Left lung (tissue), 14 donors: ENCODE measurements at places on chromosomes 11 and 22. TPM values are rescaled to one million over a fixed set of nuclear protein-coding genes. Genes with fewer than 3 reads are reported as not detected.

- no peaks in the 10 kb centered on the region for H3K27me3 ChIP-seq
- H3K4me3 ChIP-seq, result no peak overlapping the region
- no peak for DNase-seq
- H3K4me1 ChIP-seq, result no peaks in the 10 kb centered on the region
- no peaks in the 10 kb centered on the region for H3K36me3 ChIP-seq
Observed at GRCh38 chr11:89583580-89583979, 92.4 kb upstream of the NOX4 start.

DNA sequence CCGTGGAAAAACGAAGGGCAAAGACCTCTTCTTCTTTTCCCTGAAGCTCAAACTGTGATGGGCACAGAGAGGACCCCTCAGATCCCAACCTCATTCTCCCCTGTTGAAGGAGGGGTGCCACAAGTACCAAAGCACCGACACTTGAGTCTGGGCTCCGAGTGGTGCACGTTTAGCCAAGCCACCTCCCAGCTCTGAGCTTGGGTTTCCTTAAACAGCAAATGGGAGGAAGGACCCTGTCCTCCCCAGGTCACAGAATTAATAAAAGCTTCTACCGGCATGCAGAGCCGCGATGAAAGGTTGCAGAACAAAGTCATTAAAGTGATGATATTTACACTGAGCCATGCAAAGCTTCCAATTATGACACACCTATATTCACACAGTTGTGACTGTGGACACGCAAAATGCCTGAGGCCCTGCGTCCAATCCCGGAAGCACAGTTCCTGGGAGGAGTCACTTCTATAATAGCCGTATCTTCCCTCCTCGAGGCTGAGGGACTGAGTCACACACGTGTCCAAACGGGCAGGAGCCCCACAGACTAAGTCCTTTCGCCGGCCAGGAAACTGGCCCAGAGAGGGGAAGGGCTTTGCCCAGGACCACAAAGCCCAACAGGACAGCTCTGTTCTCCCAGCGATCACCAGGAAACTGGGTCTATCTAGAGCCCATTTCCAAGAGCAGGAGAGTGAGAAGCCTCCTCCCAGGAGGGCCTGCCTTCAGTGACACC, 922 bp upstream of the CSNK1E start:
- peaks cover 9% of the 10 kb centered on the region for H3K27me3 ChIP-seq
- DNase-seq, result peak; percentile 16
- H3K4me1 ChIP-seq, result peaks cover 46% of the 10 kb centered on the region
- H3K36me3 ChIP-seq, result no peaks in the 10 kb centered on the region
- H3K4me3 ChIP-seq, result peak overlapping the region; percentile 34

DNA sequence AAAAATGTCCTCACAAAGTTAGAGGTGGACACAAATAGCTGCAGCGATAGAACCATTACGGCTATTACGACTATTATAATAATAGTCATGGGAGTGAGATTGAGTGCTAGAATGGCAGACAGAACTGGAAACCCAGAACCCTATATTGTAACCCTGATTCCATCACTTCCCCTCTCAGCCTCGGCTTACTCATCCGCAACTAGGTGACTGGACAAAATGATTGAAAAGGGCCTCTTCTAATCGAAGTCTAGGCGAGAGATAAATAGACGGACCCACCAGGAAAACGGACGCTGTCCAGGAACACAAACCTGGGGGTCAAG, 629 bp downstream of the PSMA1 start:
- peak overlapping the region; percentile 89 for H3K27ac ChIP-seq
- DNase-seq, result no peak
- H3K4me1 ChIP-seq, result peaks cover 31% of the 10 kb centered on the region
- H3K36me3 ChIP-seq, result peaks cover 34% of the 10 kb centered on the region
- no peaks in the 10 kb centered on the region for H3K27me3 ChIP-seq

DNA sequence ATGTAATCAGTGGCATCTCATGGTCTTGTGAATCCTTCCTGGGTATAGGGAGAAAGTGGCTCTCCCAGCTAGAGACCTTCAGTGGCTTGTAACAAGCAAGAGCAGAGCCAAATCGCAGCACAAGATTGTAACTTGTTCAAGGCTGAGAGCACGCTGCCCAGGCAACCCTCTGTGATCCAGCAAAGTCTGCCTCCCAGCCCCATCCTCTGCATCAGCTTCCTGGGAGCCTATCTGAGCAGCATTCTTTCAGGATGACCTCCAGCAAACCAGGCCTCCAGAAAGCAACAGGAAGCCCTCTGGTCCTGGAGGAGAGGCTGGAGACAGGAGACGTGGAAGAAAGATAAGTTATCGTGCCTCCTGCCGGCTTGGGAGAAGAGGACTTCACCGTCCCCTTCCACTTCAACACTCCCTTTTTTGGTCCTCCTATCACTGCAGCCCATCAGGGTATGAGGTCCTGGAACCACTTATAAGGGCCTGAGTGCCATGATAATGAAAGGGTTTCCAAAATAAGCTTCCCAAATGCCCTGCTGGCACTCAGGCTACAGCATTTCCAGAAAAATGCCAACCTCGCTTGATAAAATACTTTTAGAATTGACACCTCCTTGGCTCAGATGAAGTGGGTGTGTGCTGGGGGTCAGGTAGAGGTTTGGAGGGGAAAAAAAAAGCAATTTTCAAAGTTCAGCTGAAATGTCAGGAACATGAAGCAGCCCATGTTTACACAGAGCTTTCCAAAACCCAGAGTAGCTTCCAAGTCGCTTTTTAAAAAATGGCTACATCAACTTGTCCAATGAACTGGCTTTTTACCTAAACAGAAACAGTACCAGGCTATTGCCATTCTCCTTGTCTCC, 80.2 kb downstream of the PLEKHA7 start:
- no peaks in the 10 kb centered on the region for H3K27me3 ChIP-seq
- H3K4me3 ChIP-seq, result no peak overlapping the region
- no peaks in the 10 kb centered on the region for H3K4me1 ChIP-seq
- no peaks in the 10 kb centered on the region for H3K36me3 ChIP-seq
- no peak for DNase-seq
- H3K27ac ChIP-seq, result no peak overlapping the region

DNA sequence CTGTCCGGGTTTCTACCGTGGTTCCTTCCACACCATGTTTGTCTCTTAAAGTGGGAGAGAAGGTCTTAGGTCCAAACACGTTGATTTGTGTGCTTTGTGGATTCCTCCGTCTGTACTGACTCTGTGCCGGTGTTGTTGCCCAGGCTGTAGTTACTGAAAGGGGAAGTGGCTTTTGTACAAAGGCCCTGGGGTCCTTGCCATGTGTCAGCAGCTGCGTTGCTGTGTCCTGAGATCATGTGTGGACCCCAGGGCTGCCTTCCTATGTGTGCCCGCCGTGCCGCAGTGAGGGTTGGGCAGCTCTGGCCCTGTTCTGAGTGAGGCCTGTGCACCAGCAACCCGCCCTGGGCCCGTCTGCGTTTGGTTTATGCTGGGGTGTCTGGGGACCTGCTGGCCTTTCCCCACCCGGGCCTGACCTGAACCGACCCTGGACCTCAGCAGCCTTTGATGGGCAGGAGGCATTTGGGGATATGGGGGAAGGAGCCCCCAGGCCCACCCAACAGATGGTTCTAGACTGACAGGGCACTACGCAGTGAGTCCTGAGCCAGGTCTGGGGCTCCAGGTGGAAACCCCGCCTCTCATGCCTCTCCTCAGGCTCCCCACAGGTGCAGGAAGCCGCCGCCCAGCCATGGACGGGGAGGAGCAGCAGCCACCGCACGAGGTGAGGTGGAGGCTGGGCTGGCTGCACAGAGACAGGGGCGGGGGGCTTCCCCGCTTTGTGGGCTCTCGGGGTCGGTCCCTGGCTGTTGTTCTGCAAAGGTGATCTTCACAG, 6.9 kb downstream of the TRABD start:
- no peaks in the 10 kb centered on the region for H3K27me3 ChIP-seq
- no peak for DNase-seq
- no peaks in the 10 kb centered on the region for H3K36me3 ChIP-seq
- H3K27ac ChIP-seq, result peak overlapping the region; percentile 44
- no peak overlapping the region for H3K4me3 ChIP-seq
- H3K4me1 ChIP-seq, result peaks cover 55% of the 10 kb centered on the region

- H3K36me3 ChIP-seq, result no peaks in the 10 kb centered on the region
- no peak overlapping the region for H3K4me3 ChIP-seq
- no peaks in the 10 kb centered on the region for H3K4me1 ChIP-seq
- H3K27me3 ChIP-seq, result no peaks in the 10 kb centered on the region
- H3K27ac ChIP-seq, result no peak overlapping the region
Observed at GRCh38 chr11:70508231-70508480, 109.8 kb downstream of the CTTN start.

- peaks cover 8% of the 10 kb centered on the region for H3K4me1 ChIP-seq
- H3K27ac ChIP-seq, result no peak overlapping the region
- H3K4me3 ChIP-seq, result no peak overlapping the region
- no peaks in the 10 kb centered on the region for H3K27me3 ChIP-seq
Observed at GRCh38 chr11:2837096-2837601, 48.4 kb downstream of the CDKN1C start.

- no peaks in the 10 kb centered on the region for H3K36me3 ChIP-seq
- no peaks in the 10 kb centered on the region for H3K27me3 ChIP-seq
- no peak overlapping the region for H3K27ac ChIP-seq
- H3K4me1 ChIP-seq, result no peaks in the 10 kb centered on the region
Observed at GRCh38 chr11:16997624-16998023, 16.6 kb downstream of the PLEKHA7 start.

DNA sequence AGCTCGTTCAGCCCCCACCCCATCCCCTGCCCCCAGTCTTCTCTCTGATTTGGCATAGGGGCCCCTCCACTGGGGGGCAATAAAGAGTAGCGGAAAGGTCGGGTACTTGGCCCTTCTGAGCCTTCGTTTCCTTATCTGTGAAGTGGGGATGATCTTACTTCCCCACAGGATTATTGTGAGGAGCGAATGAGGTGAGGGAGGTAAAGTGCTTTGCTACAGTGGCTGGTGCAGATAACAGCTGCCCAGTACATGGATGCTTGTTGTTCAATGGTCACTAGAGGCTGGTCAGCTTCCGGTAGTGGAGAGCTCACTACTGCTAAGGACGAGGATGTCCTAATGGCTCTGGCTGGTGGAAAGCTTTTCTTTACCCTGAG, 101.2 kb downstream of the CEP164 start:
- no peak for DNase-seq
- H3K27ac ChIP-seq, result no peak overlapping the region
- H3K4me3 ChIP-seq, result no peak overlapping the region

DNA sequence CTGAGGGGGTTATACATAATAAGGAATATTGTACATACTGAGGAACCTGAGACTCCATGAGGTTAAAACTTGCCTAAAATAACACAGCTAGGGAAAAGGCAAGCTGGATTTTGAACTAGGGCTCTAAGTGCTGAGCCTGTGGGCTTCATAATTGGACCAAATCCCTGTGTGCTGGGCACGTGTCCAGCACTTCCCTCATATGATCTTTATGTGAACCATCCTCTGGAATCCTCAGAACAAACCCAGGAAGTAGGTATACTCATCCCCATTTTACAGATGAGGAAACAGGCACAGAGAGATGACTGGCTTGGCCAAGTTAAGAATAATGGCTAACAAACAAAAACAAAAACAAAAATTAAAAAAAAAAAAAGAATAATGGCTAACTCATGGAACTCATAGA, 14.9 kb downstream of the RTN4RL2 start:
- H3K36me3 ChIP-seq, result no peaks in the 10 kb centered on the region
- no peak overlapping the region for H3K4me3 ChIP-seq
- H3K4me1 ChIP-seq, result peaks cover 10% of the 10 kb centered on the region

- H3K4me1 ChIP-seq, result no peaks in the 10 kb centered on the region
- DNase-seq, result peak; percentile 13
- H3K4me3 ChIP-seq, result no peak overlapping the region
- H3K27me3 ChIP-seq, result no peaks in the 10 kb centered on the region
- no peaks in the 10 kb centered on the region for H3K36me3 ChIP-seq
Observed at GRCh38 chr11:129739339-129739738, 76.3 kb upstream of the TMEM45B start.

- H3K4me1 ChIP-seq, result no peaks in the 10 kb centered on the region
- peaks cover 16% of the 10 kb centered on the region for H3K36me3 ChIP-seq
- H3K4me3 ChIP-seq, result peak within 1 kb of the TSS; percentile 15
- H3K27me3 ChIP-seq, result no peaks in the 10 kb centered on the region
Observed at GRCh38 chr22:44180706-44181032, at the start of gene PARVG. PARVG (plus strand) TSS chr22:44180925; CDS start chr22:44183330, 2,405 bp downstream.

GRCh38 chr11:63613517-63614135, 607 bp downstream of the PLAAT3 start:
- no peaks in the 10 kb centered on the region for H3K36me3 ChIP-seq
- H3K4me3 ChIP-seq, result peak overlapping the region; percentile 81
- DNase-seq, result peak; percentile 81

- no peaks in the 10 kb centered on the region for H3K36me3 ChIP-seq
- no peak overlapping the region for H3K27ac ChIP-seq
- no peak for DNase-seq
- H3K4me3 ChIP-seq, result no peak overlapping the region
Observed at GRCh38 chr11:14144934-14145333, 182.4 kb downstream of the SPON1 start.

DNA sequence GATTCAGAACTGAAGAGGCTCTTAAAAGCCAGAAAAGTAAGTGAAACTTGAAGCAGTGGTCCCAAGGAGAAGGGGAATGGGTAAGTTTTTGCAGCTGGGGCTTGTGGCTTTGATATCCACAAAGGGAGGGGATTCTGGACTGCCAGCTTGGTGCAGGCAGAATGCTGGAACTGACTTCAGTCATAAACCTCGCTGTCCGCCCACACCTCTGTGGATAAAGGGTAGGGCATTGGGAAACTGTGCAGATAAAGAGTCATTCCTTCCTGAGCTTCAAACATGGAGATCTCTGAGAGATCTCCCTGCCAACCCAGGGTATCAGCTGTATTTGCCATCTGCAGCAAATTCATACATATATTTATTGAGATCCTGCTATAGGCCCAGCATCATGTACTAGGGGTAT, 124.3 kb upstream of the OR9Q1 start:
- no peaks in the 10 kb centered on the region for H3K36me3 ChIP-seq
- DNase-seq, result no peak
- no peaks in the 10 kb centered on the region for H3K4me1 ChIP-seq
- H3K27me3 ChIP-seq, result no peaks in the 10 kb centered on the region
- no peak overlapping the region for H3K27ac ChIP-seq
- H3K4me3 ChIP-seq, result no peak overlapping the region

GRCh38 chr22:32477596-32477995, 3.0 kb downstream of the FBXO7 start:
- no peak overlapping the region for H3K27ac ChIP-seq
- H3K27me3 ChIP-seq, result no peaks in the 10 kb centered on the region
- peaks cover 22% of the 10 kb centered on the region for H3K4me1 ChIP-seq

DNA sequence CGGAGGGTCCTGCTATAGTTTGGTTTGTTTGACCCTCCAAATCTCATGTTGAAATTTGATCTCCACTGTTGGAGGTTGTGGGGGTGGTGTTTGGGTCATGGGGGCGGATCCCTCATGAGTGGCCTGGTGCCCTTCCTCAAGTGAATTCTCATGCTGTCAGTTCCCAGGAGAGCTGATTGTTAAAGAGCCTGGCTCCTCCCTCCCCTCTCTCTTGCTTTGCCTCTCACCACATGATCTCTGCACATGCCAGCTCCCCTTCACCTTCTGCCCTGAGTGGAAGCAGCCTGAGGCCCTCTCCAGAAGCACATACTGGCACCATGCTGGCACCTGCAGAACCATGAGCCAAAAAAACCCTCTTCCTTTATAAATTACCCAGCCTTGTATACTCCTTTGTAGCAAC, 7.1 kb downstream of the TSPAN18 start:
- no peak overlapping the region for H3K27ac ChIP-seq
- peaks cover 3% of the 10 kb centered on the region for H3K4me1 ChIP-seq
- H3K27me3 ChIP-seq, result peaks cover 23% of the 10 kb centered on the region
- H3K36me3 ChIP-seq, result no peaks in the 10 kb centered on the region
- no peak overlapping the region for H3K4me3 ChIP-seq
- no peak for DNase-seq

- H3K27ac ChIP-seq, result no peak overlapping the region
- H3K36me3 ChIP-seq, result no peaks in the 10 kb centered on the region
- H3K4me3 ChIP-seq, result no peak overlapping the region
- no peaks in the 10 kb centered on the region for H3K4me1 ChIP-seq
- DNase-seq, result no peak
Observed at GRCh38 chr11:70247042-70247709, 23.3 kb upstream of the PPFIA1 start.

Gene OR4C11
- total RNA-seq, result not detected

Gene GPHA2
- not detected for total RNA-seq

Gene OR6A2
- total RNA-seq, result 0.18 TPM

Gene C22orf15
- 3.1 TPM for total RNA-seq

Gene FOLR3
- total RNA-seq, result 0.32 TPM

Gene MYRF
- total RNA-seq, result 15.4 TPM

Gene HYLS1
- total RNA-seq, result 4.9 TPM
